ENCODE measurements at places on chromosomes 1 and 21.

DNA sequence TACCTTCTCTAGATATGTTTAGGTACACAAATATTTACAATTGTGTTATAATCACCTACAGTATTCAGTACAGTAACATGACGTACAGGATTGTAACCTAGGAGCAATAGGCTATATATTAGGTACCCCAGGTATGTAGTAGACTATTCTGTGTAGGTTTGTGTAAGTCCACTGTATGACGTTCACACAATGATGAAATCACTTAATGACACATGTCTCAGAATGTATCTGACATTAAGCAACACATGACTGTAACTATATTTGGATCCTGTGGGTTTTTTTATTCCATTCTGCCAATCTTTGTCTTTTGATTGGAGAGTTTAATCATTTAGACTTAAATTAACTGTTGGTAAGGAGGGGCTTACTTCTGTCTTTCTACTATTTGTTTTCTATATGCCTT lies 52.1 kb downstream of the STYXL2 start:
- no peak for DNase-seq

GRCh38 chr1:25206201-25206600 lies 26.1 kb downstream of the SYF2 start:
- DNase-seq, result no peak

DNA sequence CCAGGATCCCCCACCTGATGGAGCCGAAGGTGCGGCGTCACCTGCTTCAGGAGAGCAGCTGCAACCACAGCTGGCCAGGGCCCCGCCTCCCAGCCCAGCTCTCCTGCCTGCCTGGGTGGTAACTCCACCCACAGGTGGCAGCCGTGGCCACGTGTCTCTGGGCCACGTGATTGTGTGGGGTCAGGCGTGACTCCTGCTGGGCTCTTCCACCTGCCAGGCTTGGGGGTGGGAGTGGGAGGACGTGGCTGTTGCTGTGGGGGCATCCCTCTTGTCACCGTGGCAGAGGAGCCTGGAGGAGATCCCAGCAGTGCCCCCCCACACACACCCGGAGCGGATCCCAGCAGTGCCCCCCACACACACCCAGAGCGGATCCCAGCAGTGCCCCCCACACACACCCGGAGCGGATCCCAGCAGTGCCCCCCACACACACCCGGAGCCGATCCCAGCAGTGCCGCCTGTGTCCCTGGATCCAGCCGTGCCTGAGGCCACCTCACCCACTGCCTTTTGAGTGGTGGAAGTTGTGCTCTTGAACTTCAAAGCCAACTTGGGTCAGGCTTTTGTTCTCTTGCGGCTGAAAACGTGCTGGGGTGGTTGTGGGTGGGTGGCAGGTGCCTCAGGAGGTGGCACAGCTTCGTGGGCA lies 32.2 kb downstream of the POFUT2 start:
- peak; percentile 52 for DNase-seq

DNA sequence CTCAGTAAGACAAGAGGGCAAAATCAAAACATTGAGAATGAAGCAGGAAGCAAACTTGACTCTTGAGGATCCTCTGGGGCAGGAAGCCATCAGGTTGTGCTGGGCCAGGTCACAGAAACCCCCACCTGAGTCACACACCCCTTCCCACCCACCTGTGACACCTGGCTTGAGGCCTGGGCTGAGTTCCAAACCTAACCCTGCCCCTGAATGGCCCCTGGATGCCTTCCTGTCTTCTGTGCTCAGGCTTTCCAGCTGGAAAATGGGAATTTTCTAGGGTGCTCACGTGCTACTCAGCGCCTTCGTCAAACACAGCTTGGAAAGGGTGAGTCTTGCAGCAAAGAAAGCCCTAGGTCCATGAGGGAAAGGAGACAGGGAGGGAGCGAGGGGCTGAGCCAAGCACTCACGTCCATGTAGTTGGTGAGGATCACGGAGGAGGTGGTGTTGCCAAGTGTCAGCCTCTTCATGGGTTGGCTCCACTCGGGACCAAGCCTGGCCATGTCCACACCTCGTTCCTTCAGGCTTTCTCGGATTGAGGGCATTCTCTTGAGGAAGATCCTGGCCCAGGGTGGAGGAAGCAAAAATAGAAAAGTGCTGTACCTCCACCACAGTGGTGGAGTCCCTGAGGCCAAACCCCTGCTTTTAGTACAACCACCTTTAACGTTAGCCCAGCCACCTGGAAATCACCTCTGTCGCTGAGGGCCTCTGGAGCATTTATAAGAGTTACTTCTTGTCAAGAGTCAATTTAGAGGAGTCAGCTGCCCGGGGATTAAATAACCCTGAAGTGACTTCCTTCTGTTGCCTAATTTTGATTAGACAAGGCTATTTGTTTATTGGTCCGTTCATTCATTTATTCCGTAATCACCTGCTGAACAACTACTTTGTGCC lies 4.3 kb downstream of the REN start:
- no peak for DNase-seq

DNA sequence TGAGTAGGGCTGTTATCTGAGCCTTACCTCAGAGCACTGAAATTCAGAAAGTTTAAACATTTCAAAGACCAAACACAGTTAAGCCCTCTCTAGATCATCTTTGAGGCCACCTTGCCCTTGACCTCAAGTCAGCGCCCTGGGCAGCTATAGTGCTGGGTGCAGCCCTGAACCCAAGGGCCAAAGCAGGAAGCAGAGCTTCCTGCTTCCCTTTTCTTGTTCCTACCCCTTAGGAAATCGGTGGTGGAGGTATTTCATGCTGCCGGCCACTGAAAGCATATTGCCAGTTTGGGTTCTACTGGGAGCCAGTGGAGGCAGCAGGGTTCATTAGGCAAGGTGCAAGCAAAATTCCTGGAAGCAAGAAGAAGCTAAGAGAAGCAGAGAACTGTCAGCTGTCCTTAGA lies 26.1 kb downstream of the CD244 start:
- DNase-seq, result peak; percentile 30

- DNase-seq, result no peak
Observed at GRCh38 chr1:203424861-203425662, 50.5 kb upstream of the PRELP start.

DNA sequence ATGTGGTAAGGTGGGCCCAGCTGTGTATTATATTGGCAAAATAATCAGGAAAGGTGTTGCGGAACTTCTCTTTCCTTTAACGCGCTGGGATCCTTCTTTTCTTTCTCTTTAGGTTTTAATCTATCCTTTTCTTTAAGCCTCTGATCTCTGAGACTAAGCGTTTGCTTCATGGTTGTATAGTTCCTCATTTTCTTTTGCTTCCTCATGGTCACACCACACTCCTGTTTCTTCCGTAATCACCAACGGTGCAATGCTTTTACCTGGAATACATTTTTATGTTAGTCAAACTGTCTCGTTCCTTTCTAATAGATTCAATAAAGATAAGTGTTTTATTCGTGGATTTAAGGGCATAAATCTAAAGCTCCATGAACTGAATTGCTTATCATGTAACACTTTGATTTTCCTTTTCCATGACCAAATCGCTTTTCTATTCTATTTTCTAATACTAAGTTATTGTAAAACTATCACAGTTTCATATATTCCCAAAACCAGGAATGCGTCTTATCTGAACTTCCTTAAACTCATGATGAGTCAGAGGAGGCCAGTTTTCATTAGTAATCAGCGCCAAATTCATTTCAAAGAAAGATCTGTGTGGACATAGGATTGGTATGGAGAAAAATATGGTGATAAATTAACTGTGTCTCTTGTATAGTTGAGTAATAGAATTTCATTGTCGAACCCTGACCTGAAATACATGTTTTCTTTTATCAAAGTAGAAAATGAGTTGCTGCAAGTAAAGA lies 12.2 kb downstream of the SDCCAG8 start:
- DNase-seq, result no peak

GRCh38 chr1:179091691-179092165 lies 9.9 kb downstream of the TOR3A start:
- DNase-seq, result no peak

- no peak for DNase-seq
Observed at GRCh38 chr1:180536821-180537372, 21.9 kb upstream of the OVAAL start.

DNA sequence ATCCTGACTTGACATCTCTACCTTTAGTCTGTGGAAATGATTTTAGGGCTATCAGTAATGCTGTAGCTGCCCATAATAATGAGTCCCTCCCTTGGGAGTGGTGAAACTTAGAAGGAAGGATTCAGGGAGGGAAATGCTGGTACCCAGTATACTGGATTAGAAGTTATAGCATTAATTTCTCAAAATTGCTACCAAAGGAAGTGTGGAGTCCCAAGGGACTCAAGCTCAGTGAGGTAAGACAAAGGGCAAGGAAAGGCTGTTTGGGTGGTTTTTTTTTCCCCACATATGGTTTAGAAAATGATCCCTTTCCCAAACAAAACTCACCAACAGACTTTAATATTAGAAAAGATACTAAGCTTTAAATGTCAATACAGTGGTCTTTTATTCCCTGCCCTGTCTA lies 99.9 kb downstream of the CD247 start:
- DNase-seq, result no peak

DNA sequence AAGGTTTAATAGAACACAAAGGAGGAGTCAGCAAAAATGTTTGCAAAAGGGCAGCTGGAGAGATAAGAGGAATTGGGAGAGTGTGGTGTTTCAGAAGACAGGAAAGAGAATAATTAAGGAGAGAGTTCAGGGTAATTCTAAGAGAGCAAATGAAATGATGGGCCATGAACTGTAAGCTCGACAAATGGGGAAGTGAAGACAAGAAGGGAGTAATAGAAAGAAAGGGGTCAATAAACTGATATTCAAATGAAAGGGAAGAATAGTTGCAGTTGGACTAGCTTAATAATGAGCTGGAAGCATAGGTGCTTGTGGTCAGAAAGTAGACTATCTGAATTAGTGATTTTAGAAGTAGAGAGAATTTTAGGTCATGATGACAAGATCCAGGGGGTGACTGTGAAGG lies 15.6 kb upstream of the RNF220 start:
- no peak for DNase-seq

DNA sequence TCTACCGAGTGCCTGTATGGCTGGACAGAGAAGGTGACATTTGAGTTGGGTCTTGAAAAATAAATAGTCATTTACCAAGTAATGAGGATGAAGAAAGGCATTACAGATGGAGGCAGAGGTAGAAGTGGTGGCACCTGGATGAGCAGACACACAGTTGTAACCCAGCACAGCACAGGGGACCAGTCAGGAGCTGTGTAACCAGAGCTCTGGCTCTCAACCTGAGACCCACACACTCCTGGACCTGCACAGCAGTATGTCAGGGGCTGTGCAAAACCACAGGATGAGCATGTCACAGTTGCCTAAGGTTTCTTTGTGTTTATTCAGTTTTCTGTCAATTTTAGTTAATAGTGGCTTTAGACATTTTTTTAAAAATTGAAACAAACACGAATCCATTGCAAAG lies 11.3 kb upstream of the MCOLN3 start:
- DNase-seq, result no peak

GRCh38 chr1:235339746-235340145 lies 11.4 kb downstream of the GGPS1 start:
- no peak for DNase-seq

All from islet precursor cell (in vitro differentiated cells).